Left lobe of liver (tissue), 2 donors: ENCODE measurements at places on chromosomes 1 and 21. TPM values are rescaled to one million over a fixed set of nuclear protein-coding genes. Genes with fewer than 3 reads are reported as not detected.

Gene SYT14
- total RNA-seq = 0.03 TPM

DNA sequence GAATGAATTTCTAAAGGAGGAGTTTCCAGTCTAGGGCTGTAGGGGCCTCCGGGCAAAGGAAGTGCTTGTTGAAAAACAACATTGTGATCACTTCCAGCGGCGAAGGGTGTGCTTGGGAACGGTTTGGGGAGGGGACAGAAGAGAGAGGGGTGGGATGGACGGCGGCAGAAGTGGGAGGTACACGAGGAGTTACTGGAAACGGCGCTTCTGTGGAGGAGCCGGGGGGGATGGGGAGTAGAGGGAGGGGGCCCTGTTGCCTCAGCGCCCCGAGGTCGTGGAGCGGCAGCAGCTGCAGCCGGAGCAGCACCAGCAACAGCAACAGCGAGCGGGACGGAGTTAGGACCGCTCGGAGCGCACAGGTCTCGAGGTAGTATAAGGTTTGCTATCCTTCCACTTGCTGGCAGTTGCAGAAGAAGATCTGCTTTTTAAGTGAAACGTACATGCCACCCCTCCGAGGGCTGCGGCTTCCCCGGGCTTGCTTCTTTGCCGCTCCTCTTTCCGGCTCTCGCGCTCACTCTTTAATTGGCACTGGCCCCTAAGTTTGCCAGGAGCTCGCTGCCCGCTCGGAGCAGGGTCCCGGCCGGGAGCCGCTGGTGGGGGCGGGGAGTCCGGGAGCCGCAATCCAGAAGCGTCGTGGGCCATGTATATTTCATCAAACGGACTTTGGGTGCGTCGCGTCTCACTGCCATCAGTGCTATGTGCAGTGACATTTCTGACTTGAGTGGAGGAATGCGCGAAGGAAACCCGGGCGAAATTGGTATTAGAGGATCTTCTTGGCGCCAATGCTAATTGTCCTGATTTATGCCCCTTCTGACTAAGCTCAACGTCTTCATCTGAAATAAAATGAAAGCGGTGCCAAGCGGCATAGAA is 771 bp upstream of the NTNG1 start:
- no peak for DNase-seq

DNA sequence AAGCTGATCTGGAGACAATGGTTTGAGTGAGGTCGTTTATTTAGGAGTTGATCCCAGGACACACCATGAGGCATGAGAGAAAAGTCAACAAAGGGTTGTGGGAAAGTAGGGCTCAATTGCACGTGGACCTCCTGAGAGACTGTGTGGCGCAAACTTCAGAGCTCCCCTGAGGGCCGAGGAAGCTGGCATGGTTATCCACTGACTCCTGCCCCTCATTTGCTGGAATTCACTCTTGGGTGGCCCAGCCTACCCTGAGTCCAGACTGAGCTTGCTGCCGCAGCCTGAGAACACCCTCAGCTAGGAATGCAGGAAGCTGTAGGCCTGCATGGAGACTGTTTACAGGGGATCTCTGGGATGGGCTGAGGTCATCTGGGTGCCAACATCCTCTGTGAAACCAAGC is 301.0 kb downstream of the RWDD3 start:
- no peak for DNase-seq

- no peak for DNase-seq
These were observed 9.8 kb downstream of the MIXL1 start for GRCh38 chr1:226233293-226233692.

- DNase-seq = no peak
These were observed 9.7 kb upstream of the MYBPHL start for GRCh38 chr1:109316506-109316905.

Gene ECM1
- total RNA-seq = 15.3 TPM

- no peak for DNase-seq
These were observed 2.6 kb downstream of the CACNA1S start for GRCh38 chr1:201109651-201110050.

Gene VCAM1
- total RNA-seq = 8.9 TPM

Gene CRYAA
- total RNA-seq = not detected
